Cerebellar cortex (tissue), 1 donor: ENCODE measurements at places on chromosomes 7 and 10.

DNA sequence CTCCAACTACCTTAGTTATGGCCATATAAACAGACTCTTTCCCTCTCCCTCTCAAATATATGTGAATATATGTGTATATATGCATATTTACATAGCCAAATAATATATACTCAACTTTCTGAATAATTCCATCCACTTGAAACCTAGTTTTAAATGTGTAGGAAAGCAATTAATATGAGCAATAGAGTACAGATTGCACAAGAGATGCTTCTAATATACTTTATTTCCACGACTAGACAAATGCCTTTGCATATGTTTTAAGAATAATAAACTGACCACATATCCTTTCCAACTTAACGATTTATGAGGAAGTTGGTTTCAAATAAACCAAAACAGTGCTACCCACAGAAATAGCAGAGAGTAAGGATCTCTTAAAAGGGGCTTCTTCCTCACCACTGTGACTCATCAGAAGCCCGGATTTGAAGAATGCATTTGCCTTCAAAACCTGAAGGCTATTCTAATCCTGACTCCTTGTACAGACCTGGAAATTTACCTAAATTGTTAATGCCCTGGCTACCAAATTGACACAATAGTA, 266.3 kb downstream of the AHR start:
- DNase-seq: no peak

DNA sequence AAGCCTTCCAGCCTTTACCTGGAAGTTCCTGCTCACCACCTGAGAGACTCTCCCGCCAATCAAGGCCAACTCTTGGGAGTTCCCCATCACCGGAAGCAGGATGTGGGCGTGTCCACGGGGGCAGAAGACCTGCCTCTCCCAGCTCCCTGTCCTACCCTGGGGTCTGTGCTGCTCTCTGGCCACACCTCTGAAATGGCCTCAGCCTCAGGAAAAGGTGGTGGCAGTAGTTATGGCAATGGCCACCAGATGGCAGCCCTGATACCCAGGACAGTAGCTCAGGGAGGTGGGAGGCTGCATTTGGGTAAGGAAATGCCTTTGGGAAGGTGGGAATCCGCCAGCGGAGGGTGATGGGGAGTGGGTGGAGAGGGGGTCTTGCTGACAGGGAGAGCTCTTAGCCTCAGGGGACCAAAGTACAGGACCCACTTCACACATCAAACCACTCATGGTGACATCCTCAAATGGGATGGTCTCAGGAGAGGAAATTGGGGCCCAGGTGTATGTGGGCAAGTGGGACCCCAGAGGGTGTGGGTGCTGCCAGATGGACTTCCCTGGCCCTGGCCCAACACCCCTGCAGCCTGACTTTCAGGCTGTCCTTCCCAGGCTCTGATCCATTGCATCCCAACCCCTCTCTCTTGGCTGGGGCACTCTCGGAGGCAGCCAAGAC, 33.9 kb downstream of the KAZALD1 start:
- DNase-seq: peak; percentile 80

DNA sequence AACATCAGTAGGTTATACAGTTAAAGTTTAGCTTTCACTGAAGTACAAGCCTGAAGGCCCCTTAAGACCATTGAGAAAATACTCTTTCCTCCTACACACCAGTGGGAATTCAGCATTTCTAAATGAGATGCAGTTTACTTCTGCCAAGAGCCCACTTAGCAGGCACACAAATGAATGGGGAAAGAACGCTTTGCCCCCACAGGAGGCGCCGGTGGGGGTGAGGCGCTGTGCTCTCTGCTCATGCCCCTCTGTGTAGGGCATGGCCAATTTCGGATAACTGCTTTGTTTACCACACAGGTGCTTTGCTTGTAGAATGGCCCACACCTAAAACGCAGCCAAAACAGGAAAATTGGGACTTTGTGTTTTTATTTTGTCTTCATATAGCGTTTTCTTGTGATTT, 15.9 kb upstream of the LAT2 start:
- DNase-seq: no peak

GRCh38 chr7:28986028-28986764, 28.1 kb upstream of the TRIL start:
- DNase-seq: no peak

- no peak for DNase-seq
These were observed 10.0 kb downstream of the CYP3A5 start for GRCh38 chr7:99669782-99670181.

DNA sequence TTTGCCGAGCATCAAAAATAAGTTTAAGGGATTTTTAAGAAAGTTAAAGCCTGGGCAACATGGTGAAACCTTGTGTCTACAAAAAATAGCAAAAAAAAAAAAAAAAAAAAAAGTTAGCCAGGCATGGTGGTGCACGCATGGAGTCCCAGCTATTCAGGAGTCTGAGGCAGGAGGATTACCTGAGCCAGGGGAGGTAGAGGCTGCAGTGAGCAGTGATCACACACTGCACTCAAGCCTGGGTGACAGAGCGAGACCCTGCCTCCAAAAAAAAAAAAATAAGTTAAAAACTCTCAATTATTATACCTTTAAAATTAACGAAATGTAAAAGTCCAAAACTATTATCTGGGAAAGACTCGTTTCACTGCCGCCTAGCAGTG, 35.0 kb upstream of the DAGLB start:
- no peak for DNase-seq

DNA sequence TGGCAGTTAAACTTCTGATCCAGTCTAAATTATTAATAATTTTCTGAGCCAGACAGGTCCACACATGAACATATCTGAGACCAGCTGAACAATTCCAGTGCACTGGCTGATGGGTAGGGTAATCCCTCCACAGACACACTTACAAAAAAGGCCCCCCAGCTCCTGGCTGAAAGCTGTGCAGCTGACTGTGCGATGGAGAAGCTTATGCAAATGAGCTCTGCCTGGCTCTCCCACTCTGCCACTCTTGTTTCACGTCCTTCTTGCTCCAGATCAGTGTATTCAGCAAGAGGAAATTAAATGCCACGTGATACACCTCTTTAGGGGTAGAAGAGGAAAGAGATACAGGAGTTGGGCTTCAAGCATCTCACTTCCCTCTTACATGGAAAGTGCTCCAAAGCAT, 76.4 kb upstream of the FEZF1 start:
- DNase-seq: no peak

- no peak for DNase-seq
These were observed 441 bp downstream of the FBH1 start for GRCh38 chr10:5890452-5890915.

DNA sequence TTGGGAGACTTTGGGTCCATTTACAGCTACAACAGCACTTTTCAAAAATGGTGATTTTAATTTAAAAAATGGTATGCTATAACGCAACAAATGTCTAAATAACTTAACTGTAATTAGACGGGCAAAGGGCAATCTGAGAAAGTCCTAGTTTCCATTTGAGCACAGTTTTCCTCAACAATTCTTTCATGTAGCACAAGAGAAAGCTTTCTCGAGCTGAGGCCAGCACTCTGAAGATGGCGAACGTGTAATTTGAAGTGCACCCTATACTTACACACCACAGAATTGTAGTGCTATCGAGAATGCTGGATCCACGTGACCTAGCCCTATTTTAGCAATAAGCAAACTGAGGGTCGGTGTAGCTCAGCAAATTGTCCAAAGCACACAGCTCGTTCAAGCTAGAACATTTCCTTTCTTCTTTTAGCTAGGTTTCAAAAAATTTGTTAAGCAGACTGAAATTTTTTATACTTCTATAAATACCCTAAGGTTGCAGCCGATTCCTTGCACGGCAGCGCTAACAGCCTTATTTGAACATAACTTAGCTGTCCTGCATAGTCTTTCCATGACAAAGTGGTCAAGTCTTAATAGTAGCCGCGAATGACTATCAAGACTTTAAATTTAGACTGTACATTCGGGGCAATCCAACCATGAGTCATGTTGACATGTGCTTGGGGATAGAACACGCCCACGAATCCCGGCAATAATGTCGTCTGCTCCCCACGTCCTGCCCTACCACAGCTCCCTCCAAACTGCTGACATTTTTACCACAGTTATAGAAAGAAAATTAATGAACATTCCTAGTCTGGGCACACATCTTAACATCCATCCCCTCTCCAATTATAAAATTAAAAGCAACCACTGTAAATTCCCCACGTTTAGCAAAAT, 10.0 kb downstream of the KLF6 start:
- DNase-seq: peak; percentile 39

- no peak for DNase-seq
These were observed 71.9 kb downstream of the MRPL32 start for GRCh38 chr7:43004082-43004481.

- no peak for DNase-seq
These were observed 18.0 kb upstream of the HILPDA start for GRCh38 chr7:128437426-128438332.

DNA sequence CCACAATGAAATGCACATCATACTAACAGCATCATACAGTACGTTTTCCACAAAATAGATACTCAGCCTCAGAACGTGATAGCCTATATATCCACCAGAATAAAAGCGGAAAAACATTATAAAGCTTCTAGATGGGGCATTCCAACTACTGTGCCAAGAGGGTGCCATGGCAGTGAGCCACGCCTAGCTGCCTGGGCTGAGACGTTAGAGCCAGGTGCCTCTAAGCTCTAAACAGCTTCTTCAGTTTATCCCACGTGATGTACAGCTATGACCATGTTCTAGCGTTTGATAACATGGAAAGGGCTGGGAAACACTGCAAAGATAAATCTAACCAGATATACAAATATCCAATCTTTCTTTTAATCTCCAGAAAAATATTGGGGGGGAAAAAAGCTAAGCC, 17.8 kb downstream of the USP6NL start:
- DNase-seq: no peak

GRCh38 chr7:18434171-18434570, 61.4 kb upstream of the HDAC9 start:
- no peak for DNase-seq

- DNase-seq: no peak
These were observed 633.9 kb upstream of the MBL2 start for GRCh38 chr10:53406532-53406931.

GRCh38 chr7:44650772-44651171, 44.3 kb downstream of the OGDH start:
- peak; percentile 16 for DNase-seq

GRCh38 chr10:33129996-33130386, 172.0 kb upstream of the ITGB1 start:
- DNase-seq: no peak

DNA sequence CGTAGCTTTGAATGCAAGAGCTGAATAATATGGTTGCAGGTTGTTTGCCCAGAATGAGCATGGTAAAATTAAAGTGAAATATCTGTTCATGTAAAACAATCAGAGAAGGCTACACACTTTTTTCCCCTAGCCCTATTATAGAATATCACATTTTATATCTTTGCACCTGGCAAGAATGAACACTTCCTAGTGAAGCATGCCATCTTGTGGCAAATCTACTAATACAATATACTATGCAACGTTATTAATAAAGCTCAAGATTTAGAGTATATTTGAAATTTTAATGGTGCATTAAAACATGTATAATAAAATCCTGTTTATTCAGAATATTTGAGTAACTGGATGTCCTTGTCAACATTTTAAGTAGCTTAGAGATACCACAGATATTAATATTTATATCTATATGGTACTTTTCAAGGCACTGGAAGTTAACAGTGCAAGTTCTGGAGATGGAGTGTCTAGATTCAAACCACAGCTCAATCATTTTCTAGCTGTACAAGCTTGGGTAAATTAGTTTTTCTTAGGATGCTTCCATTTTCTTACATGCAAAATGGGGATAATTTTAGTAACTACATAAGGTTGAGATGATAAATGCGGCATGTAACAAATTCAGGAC, 643.1 kb upstream of the SEMA3D start:
- DNase-seq: no peak

DNA sequence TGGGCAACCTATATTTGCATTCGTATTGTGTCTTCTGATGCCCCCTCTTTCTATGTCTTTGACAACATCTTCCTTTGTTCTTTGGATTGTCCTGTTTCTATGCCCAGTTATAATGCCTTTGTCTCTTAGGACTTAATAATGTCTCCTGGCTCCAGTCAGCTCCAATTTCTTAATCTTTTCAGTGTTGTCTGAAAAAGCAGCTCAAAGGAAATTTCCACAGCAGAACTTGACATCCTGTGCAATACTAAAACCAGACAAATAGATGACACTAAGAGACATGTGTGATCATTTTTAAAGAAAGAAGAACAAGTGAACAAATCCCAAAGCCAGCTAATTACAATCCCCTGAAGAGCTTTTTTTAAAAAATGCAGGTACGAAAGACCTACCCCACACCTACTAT, 47.7 kb upstream of the RNF148 start:
- peak; percentile 60 for DNase-seq

- DNase-seq: no peak
These were observed 150.9 kb downstream of the SEMA3A start for GRCh38 chr7:84043661-84044191.

- DNase-seq: no peak
These were observed 107.5 kb downstream of the CCDC71L start for GRCh38 chr7:106553446-106553836.

DNA sequence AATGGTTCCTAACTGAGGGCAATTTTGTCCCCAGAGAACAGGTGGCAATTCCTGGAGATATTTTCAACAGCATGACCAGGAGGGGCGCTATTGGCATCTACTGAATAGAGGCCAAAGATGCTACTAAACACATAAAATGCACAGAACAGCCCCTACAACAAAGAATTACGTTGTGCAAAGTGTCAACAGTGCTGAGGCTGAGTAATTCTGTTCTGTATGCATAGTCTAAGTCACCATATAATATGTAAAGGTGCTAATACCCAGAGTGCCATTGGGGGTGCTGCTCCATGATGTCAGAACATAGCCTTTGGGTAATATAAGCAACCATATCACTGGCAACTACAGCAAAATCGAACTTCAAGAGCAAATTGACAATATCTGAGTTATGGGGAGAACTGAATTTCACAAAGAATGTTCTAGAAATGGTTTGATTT, 213.3 kb upstream of the PHYHIPL start:
- no peak for DNase-seq

DNA sequence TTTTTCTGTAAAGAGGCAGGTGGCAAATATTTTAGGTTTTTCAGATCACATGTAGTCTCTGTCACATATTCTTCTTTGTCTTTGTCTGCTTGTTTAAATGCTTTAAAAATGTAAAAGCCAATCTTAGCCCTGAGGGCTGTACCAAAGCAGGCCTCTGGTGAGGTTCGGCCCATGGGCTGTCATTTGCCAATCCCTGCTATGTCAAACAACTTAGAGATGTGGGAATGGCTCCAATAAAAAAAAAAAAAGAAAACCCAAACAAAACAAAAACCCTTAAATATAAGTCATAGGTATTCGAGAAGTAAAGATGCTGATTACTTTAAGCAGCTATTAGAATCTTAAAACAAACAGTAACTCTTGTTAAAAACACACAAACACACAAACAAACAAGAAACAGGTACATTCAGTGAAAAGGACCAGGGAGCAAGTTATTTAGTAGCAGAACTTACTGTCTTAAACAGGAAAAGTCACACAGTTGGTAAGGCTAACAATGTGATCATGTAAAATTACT, 61.4 kb upstream of the NAMPT start:
- DNase-seq: no peak

GRCh38 chr10:67923551-67923950, 39.1 kb downstream of the SIRT1 start:
- DNase-seq: no peak

- DNase-seq: no peak
These were observed at the start of gene PRLHR for GRCh38 chr10:118595598-118596425. PRLHR (minus strand) TSS chr10:118595648; CDS start chr10:118595244, 404 bp downstream.

- no peak for DNase-seq
These were observed 147.8 kb upstream of the GPR22 start for GRCh38 chr7:107322015-107322414.
